ENCODE measurements at places on chromosomes 5 and 9. TPM values are rescaled to one million over a fixed set of nuclear protein-coding genes. Genes with fewer than 3 reads are reported as not detected.

Gene SLC6A18
- total RNA-seq, result not detected

Gene ERAP2
- 141 TPM for total RNA-seq

Gene NME5
- 1.7 TPM for total RNA-seq

Gene MTMR12
- total RNA-seq, result 58.5 TPM

Gene SPATA31C1
- not detected for total RNA-seq

Gene GDA
- not detected for total RNA-seq

Gene DUSP1
- total RNA-seq, result 75.9 TPM

Gene WDR70
- 30.8 TPM for total RNA-seq

Gene PCDHB8
- total RNA-seq, result 0.16 TPM

Gene SERF1B
- 33.4 TPM for total RNA-seq

Gene C9orf50
- under 0.01 TPM for total RNA-seq

Gene SPINK6
- not detected for total RNA-seq

Gene PPP3R2
- not detected for total RNA-seq

Gene DPP7
- total RNA-seq, result 85.8 TPM

Gene DCANP1
- not detected for total RNA-seq

Gene GNA14
- total RNA-seq, result 2.6 TPM

Gene GABRA6
- not detected for total RNA-seq

Gene IGIP
- 6.0 TPM for total RNA-seq

Gene GABBR2
- total RNA-seq, result 0.63 TPM

Gene VDAC1
- total RNA-seq, result 317 TPM

Gene GOLGA1
- total RNA-seq, result 7.4 TPM

Gene ACSL6
- total RNA-seq, result 0.57 TPM

Gene MCC
- total RNA-seq, result 39.9 TPM

Gene ADAMTSL1
- total RNA-seq, result 19.6 TPM

Gene NCS1
- total RNA-seq, result 15.5 TPM
